NCI-H82 (cell line): ENCODE measurements at places on chromosomes 2 and 18.

GRCh38 chr2:104344985-104345384 is 508.9 kb upstream of the POU3F3 start:
- no peak for DNase-seq

DNA sequence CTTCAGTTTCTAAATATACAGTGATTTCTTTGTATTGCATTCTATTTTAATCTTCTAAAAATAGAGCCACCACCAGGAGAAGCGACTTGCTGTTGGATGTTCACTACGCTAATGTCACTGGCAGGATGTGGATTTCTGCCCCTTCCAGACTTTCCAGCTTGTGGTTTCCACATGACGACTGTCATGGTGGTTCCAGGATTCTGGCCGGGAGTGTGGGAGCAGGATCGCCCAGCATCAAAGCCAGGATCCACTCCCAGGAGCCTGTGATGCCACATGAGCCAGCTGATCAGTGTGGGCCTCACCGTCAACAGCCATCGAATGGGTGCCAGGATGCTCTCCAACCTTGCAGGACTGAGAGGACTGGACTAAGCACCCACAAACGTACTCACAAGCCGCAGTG is 148.8 kb downstream of the HDAC4 start:
- no peak for DNase-seq

DNA sequence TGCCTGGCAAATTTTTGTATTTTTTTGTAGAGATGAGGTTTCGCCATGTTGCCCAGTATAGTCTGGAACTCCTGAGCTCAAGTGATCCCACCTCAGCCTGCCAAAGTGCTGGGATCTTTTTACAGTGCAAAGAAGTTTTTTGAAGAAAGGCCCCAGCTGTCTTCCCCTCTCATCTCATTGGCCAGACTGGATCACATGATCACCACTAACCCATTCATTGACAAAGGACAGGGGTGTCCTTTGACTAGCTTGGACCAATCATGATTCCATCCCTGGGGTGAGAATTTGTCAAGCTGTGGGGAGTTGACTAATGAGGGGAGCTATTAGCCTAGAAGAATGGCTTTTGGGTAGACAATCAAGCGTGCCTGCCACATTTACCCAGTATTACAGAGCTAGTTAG is 232.9 kb upstream of the TANK start:
- no peak for DNase-seq

DNA sequence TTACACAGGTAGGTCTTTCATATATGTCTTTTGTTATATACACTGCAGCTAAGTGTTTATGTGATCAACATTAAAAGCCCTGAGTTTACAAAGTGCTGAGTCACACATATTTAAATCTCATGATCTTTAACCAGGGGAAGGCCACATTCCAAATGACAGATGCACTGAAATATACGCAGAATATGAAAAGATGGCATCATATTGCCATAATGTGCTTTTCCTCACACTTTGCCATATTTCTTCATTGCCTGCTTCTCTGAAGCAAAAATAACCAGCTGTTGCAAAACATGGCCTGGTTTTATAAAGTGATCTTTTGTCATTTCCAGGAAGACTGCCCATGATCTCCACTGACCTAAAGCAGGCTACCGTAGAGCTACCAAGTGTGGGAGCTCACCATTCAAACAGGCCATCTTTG is 93.5 kb upstream of the MAPRE2 start:
- no peak for DNase-seq

GRCh38 chr2:44210362-44210761 is 41.7 kb downstream of the PPM1B start:
- no peak for DNase-seq

DNA sequence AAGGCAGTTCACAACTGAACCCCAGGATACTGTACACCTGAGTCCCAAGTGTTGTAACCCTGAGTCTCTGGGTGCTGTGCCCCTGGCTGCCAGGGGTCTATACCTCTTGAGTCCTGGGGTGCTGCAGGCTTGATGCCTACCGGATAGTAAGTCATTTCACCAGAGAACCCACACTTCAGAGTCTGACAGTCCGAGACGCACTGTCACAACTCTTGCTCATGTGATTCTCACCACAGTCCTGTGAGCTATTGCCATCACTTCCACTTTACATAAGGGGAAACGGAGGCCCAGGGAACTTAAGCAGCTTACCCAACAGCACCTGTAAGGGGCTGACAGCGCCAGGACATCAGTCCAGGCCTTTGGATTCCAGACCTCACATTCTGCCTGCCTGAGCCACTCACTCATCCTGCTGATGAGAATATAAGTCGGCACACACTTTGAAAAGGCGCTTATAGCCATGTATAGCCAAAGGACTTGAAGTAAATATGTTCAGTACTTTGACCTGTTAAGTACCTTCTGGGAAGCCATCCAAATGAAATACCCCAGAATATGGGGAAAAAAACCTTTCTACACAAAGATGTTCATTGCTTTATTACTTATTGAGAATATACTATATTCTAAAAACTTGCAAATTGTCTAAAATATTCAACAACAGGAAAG is 180.7 kb upstream of the ID2 start:
- DNase-seq, result no peak

- no peak for DNase-seq
These were observed 84.7 kb downstream of the EHD3 start for GRCh38 chr2:31318361-31319336.

DNA sequence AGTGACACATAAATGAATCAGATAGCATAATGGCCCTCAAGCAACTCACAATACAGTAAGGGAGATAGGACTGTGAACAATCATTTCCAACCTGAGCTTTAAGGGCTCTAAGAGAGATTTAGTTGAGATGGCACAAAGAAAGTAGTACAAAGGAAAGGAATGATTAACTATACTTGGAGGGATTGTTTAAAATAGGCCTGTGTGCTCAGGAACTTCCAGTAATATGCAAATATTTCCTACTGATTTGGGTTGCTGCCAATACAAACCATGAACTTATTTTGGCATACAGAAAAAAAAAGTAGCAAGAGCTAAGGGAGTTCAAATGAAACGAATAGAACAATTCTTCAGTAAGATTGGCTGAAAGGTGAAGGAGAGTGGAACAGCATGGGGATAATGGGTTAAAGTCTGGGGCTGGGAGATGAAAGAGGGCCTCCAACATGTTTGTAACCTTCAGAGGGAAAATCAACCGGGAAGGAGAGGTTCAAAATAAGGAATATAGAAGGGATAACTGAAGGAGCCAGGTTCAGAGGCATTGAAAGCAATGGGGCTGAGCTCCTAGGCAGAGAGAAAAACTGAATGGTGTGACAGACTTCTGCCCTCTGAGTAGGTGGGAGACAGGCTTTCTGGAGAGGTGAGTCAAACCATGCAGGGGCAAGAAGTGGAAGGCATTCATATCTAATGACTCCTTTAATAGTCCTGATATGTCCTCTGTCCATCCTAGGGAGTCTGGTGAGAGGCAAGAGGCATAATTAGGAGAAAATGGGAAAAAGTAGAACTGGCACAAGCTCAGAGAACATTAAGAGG is 83.5 kb downstream of the DNAH7 start:
- no peak for DNase-seq

GRCh38 chr2:239920693-239921365 is 104.3 kb downstream of the NDUFA10 start:
- DNase-seq, result no peak

DNA sequence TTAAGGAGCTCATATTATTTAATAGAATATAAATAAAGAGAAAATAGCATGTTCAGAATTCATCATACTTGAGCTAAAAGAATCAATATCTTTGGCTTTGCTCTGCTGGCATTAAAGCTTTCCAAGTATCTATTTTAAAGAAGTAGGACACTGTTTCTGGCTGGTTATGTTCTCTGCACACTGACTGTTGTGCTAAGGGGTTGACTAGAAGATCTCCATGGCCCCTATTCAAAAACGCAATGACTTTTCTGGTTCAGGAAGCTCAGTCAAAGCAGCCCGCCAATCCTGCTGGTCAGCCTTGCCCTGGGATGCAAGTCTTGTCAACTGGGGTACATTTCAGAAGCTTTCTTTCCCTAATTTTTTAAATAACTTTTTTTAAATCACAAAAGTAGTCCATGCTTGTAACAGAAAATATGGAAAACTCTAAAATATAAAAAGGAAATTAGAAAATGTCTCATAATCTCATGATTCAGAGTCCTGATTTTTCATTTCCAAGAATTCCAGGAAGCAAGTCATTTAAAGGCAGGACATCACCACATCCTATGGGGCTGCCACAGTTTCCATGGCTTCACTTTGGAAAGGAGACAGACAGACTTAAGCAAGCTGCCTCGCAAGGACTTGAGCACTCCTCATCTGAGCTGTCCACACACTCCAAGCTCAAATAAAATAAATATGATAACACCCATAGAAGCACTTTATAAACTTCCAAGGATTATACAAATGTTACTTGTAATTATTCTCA is 195.1 kb downstream of the TXNL1 start:
- DNase-seq, result no peak

DNA sequence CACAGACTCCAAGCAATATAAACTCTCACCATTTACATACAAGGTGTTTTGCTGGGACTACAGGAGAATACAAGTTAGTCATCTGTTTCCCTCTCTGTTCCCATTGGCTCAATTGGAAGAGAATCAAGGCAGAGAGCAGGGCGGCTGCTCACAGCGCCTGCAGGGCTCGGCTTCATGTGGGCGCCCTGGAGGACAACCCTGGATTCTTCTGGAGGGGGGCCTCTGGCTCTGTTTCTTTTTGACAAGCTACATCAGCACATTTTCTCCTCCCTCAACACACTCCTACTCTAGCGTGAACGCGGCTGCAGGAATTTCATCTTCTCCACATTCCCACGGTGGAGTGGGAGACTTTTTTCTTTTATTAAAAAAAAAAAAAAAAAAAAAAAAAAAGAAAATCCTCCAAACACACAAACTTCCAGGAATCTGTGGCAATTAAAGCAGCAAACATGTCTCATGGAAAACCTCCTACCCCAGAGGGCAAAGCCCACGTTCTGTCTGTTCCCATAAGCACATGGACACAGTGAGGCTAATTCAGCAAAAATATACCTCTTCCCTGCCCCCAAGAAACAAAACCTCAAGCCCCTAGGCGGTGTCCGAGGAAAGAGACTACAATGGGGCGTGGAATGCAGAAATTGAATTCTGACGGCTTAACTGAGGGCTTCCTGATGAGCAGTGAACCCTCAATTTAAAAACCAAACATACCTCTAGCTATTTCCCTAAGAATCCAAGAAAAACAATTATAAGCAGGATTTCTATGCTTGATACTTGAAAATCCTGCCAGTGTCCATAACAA is 50.6 kb downstream of the PARD6G start:
- no peak for DNase-seq

- DNase-seq, result peak; percentile 83
These were observed 68.4 kb upstream of the PPP1CB start for GRCh38 chr2:28683100-28683706.

DNA sequence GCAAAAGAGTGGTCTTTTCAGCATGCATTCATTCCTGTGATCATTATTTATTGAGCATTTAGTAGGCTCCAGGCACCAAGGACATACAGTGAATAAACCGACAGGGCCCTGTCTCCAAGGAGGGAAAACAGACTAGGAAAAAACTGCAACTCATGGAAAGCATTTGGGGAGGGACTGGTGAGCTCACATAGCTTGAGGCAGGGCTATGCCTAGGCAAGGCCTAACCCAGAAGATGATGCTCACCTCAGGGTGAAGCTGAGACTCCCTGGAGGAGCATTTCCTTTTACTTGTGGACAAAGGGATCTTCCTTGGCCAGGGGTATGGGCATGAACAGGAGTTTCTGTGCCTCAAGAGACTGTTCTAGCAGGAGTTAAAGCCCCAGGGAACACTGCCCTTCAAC is 3.9 kb downstream of the CXCR1 start:
- DNase-seq, result no peak

DNA sequence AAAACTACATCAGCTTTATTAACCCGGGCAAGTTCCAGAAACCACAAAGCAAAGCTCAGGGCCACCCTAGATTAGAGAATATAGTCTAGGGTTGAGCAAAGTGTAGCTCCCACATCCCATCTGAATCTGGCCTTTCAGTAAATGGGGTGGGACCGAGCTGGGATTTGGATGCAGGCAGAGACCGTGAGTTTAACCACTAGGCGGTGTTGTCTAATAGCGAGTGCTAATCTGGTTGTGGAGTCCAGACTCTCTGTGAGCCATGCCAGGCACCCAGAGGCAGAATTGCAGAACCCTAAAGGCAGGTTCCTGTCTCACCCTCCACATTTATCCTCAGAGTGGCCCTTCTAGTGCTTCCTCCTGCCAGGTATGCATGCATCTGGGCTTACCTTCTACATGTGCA is 435.9 kb downstream of the TSN start:
- peak; percentile 89 for DNase-seq

GRCh38 chr2:98769784-98770183 is 38.9 kb upstream of the MGAT4A start:
- no peak for DNase-seq

DNA sequence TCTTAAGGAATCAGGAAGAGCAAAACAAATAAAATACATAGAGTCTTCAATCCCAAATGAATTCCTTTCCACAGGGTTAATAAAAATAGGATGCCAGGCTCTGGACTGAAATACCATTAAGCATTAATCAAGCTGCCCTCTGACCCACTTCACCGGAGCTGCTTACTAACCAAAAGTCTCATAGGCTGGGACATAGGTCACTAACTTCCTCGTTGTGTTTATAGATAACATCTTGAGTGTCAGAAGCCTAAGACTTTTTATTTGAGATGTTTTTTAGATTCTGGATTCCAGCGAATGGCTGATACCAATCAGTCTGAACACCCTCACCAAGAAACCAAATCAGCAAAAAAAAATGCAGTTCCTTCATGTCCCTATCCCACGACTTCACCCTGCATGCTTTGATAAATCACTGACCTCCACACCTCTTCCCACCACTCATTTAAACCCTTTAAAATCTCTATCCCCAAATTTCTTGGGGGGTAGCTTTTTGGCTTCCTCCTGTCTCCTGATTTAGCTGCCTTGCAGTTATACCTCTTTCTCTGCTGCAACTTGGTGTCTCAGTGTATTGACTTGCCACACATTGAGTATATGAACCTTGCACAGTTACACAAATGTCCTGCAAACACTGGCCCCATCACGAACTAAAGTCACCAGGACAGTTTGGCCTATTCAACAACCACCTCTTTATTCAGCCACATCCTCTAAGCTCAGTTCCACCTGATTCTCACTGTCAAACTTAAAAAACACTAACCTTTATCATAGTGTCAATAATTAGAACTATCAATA is 399.3 kb downstream of the METTL4 start:
- DNase-seq, result no peak

DNA sequence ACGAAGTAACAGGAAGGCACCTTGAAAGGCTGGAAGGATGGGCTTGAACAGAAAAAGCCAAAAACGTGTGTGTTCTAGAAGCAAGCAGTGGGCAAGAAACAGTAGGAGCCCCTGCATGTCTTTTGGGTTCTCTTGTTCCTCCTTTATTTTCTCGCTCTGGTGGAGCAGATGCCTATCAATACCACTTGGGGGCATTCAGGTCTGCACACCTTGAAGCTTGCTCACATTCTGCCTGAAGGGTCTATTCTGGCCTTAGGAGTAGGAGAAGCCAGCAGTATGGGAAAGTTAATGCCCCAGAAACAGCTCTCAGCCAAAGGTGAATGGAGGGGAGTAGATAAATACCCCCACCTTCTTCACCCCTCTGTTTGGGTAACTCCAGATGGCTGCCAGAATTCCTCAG is 204.5 kb downstream of the TXNL1 start:
- peak; percentile 19 for DNase-seq
